DMS 273 treated with DMSO at 0.1 percent for 48 hours (cell line): ENCODE measurements at places on chromosomes 3 and 15.

- DNase-seq: no peak
Observed at GRCh38 chr3:88812576-88812975, 294.8 kb upstream of the EPHA3 start.

DNA sequence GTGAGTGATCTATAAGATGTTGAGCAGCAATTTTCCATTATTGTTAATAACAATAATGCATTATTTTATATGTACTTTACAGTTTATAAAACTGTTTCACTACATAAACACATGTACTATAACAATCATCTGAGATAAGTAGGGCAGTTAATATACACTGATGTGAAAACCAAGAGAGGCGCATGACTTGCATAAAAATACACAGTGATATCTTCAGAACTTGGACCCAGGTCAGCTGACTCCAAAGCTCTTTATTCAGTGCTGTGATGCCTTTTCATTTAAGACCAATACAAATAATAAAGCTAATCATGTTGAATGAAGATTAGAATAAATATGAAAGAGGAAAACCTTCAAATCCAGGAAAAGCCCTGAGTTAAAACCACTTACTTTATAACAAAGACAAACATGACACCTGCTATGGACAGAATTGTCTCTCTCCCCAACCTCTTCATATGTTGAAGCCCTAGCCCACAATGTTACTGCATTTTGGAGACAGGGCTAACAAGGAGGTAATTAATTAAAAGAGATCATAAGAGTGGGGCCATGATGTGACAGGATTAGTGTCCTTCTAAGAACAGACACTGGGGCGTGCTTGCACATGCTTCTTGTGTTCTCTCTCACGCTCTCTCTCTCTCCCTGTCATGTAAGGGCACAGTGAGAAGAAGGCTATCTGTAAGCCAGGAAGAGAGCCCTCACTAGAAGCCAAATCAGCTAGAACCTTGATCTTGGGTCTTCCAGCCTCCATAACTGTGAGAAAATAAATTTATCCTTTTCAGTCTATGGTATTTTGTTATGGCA, 55.8 kb upstream of the TSPAN3 start:
- no peak for DNase-seq

GRCh38 chr3:22392859-22393258, 641.8 kb upstream of the ZNF385D start:
- peak; percentile 18 for DNase-seq

DNA sequence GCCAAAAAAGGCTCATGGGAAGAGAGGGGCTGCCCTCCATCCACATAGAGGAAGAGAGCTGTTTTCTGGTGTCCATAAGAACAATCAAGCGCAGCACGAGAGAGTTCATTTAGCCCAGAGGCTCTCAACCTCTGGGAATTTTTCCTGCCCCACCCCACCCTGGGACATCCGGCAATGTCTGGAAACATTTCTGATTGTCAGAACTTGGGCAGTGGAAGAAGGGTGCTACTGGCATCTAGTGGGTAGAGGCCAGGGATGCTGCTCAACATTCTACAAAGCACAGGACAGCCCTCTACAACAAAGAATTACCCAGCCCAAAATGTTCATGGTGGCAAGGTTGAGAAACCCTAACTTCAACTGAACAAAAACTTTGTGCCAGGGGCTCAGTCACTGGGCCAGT, 92.9 kb downstream of the RAB11A start:
- DNase-seq: no peak

GRCh38 chr3:4078903-4079302, 224.3 kb upstream of the SETMAR start:
- no peak for DNase-seq

GRCh38 chr3:71388535-71389120, 194.9 kb downstream of the FOXP1 start:
- no peak for DNase-seq

DNA sequence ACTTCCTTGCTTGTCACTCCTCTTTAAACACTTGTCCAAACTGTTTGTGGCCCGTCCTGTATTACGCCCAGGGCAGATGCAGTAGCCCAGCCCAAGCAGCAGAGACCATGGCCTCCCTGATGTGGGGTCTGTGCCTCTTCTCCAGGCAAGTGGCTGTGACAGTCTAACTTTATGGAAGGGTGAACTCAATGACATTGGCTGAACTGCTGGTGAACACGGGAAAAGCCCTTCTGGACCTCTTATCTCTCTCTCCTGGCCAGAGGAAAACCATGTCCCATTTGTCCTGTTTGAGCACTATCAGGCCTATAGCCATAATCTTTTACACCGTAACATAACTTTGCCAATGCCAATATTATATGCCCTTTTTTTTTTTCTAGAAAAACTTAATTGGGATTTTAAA, 67.6 kb downstream of the SMAD3 start:
- DNase-seq: no peak

DNA sequence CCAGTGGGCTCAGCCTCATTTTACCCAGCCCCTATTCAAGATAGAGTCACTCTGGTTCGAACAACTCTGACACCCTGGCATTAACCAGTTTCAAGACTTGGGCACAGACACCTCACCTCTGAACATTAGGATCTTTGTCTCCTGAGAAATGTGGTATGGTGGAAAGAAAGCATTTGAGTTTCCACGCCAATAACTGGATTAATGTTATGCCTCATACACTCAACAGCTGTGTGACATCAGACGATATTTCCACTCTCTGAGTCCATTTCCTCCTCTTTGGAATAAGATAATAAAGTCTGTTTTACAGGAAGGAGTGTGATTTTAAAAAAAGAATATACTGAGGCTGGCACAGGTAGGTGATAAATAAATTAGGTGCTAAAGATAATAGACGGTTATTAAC, 121.3 kb upstream of the CHL1 start:
- no peak for DNase-seq

GRCh38 chr3:60114191-60114590, 1064.4 kb upstream of the CFAP20DC start:
- no peak for DNase-seq

DNA sequence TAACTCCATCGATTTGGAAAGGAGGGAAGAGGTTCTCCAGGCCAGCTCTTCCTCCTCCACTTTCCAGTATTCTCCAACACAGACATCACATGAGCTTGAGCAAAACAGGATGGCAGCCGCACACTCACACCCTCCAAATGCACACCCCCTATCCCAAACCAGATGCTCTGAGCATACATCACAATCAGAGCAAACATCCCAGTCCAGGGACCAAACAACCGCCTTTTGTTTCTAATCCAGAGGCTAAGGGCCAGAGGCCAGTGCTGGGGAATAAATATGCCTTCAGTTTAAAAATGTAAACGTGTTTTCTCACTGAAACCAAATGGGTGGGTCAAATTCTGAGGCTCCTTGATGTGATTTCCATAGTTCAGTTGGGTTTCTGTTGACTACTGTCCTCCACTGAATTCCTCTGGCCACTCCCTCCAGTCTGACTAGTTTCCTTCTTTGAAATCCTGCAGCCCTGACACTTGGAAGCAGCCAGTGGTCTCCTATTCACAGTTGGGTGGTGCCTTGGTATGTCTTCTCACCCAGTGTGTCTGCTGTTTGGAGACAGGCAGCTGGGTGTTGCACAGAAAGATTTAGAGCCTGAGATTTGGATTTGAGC, 19.2 kb upstream of the MFGE8 start:
- DNase-seq: no peak

- DNase-seq: no peak
Observed at GRCh38 chr15:98684436-98684835, 36.1 kb downstream of the IGF1R start.

- no peak for DNase-seq
Observed at GRCh38 chr3:127118366-127118765, 74.6 kb upstream of the PRR23E start.

- no peak for DNase-seq
Observed at GRCh38 chr3:171970301-171970788, 69.0 kb upstream of the FNDC3B start.

- no peak for DNase-seq
Observed at GRCh38 chr15:40250771-40251483, 12.1 kb downstream of the PAK6 start.

DNA sequence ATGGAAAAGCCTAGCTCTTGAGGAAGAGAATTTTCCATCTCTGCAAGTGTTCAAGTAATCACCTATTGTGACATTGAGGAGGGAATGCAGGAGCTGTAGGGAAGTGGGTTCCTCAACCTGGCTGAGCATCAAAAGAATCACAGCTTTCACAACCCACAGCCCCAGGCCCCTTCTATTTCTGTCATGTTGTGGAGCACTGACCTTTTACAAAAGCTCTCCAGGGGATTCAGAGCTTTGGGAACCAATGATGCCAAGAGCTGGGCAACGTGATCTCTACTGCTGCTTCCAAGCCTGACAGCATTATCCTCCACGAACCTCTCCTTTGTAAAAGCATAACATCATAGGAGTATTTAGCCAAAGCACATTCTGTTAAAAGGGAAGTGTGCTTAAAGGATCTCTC, 231.1 kb downstream of the ADAMTS9 start:
- DNase-seq: no peak

GRCh38 chr15:61479613-61480012, 250.5 kb upstream of the RORA start:
- no peak for DNase-seq

DNA sequence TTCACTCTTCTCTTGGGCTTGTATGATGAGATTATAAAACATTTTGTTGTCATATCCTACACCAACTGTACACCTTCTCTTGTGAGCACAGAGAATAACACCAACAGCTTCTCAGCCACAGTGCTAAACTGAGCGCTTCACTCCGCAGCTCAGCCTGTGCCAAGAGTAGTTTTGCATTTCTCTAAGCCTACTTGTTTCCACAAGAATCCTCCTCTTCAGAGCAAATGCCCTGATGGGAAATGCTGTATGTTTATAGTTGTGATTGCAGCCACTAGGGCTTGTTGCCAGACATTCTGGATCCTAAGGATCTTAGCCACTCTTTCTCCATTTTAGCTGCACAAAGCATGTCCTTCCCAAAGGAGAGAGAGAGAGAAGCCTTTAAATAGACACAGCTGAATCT, 138.8 kb upstream of the PLXND1 start:
- no peak for DNase-seq

DNA sequence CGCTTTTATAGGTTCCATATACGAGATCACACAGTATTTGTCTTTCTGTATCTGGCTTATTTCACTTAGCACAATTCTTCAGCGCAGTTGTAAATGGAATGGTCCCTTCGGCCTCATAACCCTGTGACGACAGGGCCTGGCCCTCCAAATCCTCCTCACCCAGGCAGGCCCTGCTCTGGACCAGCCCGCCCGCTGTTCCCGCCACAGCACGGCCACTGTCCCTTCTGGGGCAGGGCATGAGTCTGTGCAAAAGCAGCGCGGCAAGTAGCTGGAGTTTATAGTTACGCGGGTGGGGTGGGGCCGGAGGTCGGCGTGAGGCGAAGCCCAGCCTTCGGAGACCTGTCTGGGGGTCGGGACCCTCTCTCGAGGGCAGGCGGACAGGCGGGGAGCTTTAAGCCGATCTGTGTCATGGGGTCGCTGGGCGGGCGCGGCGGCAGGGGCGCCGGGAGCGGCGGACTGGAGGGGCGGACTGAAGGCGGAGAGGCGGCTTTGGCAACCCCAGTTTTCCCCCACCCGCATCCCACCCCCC, 543 bp downstream of the ARPIN start:
- no peak for DNase-seq

GRCh38 chr3:69540706-69541581, 155.1 kb upstream of the FRMD4B start:
- no peak for DNase-seq

DNA sequence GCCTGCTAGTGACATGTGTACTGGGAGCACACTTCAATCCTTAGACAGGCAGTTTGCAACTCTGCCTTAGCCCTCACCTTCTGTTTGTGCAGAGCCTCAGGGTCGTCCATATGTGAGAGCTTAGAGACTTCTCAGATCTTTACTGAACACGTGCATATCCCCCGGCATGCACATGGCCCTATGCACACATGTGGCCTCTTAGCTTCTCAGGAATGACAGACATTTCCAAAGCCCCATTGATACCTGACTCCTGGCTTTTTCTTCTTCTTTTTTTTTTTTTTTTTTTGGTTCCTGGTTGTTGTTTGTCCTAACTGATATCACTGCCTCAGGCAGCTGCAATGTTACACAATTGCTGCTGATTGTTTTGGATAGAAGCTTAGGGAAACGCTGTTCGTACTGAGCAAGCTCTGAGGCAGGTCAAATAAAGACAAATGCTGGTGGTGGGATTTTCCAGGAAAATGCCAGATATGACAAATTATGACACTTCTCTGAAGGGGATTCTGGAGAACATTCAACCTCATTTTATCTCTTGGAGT, 107.2 kb upstream of the RGMA start:
- no peak for DNase-seq

- no peak for DNase-seq
Observed at GRCh38 chr15:71334873-71335272, 219.6 kb downstream of the THSD4 start.

- DNase-seq: no peak
Observed at GRCh38 chr15:88904257-88904623, 8.9 kb upstream of the HAPLN3 start.

DNA sequence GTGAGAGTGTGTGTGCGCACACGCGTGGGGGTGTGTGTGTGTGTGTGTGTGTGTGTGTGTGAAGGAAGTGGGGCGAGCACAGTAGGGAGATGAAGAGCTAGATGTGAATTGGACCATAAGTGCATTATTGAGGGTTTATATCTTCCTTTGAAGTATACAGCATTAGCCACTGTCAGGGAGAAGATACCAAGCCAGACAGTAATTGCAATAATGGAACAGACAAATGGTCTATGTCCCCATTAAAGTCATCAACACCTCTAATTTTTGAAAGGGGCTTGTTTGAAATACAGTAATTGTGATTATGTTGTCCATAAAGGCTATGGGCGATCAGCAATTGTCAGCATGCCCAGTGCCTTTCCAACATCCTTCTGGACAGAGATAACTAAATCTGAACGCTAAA, 429.2 kb upstream of the NR2F2 start:
- no peak for DNase-seq

DNA sequence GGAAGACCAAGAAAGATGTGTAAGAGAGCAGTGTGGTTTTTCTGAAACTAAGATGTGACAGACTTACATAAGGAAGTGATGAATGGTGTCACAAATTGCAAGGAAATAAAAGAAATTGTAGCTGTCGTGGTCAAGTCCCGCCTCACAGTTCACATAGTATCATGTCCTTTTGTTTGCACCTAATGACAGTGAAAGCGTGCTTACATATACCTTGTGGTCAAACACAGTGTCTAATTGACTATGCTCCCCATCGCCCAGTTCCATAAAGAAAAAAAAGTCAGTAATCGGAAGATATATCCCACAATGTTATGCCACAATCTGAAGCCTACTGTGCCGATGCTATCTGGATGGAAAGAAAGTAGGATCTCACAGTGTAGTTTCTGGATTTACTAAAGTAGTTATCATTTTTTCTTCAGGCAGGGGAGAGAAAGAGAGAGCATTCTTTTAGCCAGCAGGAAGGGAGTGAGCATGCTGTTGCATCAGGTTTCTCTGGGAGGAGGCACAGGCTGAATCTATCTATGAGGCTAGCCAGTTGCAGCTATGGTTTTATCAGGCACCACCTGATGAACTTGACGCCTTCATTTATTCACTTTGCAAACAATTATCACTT, 9.8 kb upstream of the PLSCR1 start:
- no peak for DNase-seq
